ENCODE measurements at places on chromosomes 11 and 22.

DNA sequence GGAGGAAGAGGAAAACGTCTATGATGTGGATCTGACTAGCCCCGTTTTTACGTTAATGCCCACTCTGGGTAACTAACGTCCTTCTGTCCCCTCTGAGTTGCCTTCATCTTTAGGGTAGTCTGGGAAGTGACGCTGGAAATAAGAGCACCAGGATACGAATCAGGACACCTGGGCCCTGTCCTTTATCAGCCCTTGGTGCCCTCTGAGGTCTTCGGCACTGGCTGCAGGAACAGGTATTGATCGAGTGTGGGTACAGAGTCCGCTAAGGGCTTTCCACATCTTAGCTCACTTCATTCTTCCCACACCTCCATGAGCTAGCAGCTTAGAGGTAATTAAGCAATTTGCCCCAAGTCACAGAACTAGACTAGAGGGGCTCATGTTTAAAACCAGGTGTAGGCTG lies 223.8 kb downstream of the DBX1 start:
- no peak for DNase-seq

- no peak for DNase-seq
These were observed 6.9 kb upstream of the TUBA8 start for GRCh38 chr22:18103527-18104269.

DNA sequence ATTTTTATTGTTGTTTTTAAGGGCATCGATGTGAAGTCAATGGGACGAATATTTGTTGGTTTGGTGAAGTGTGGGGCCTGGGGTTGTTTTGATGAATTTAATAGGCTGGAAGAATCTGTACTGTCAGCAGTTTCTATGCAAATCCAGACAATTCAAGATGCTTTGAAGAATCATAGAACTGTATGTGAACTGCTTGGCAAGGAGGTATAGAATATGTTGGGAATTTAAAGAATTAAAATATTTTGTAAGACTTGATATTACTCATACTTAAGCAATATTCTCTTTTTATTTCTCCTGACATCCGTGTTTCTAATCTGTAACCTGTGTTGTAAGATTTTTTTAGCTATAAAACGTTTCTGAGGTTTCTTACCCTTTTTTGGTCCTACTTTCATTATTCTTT lies 61.6 kb downstream of the DYNC2H1 start:
- no peak for DNase-seq

DNA sequence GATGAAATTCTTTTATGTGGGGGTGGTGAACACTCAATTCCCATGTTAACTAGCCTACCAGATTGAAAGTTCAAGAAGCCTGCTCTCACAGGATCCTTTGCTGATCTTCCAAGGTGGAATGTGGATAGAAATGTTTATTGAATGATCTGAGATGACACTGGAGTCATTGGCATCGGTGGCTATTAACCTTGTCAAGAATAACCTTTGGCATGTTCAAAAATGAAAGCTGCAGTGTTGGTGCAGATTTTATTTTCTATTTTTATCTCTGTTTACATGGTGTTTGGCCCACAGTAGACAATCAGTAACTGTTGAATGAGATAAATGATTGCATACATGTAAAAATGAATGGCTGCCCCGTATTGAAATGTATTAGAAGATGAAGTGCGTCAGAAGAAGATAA lies 19.0 kb downstream of the MCAM start:
- no peak for DNase-seq

DNA sequence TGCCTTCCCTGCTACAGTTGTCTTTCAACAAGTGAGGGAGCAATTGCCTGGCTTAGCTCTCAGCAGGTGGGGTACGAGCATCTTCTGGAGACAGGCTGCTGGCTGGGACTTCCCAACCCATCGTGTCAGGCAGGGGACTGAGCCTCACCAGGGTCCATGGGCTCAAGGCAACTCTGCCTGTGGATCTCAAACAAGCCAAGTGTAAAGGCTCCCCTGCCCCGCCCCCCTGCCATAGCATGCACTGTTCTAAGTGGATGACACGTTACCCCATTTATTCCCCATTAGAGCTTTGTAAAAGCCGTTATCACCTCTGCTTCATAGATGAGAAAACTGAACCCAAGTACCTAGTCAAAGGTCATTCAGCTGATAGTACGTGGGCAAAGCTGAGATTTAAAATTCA lies 222.9 kb downstream of the NTM start:
- no peak for DNase-seq

- DNase-seq, result no peak
These were observed 7.6 kb upstream of the RBFOX2 start for GRCh38 chr22:36036167-36036624.

- DNase-seq, result no peak
These were observed 281.6 kb downstream of the TBC1D22A start for GRCh38 chr22:47043835-47044721.

DNA sequence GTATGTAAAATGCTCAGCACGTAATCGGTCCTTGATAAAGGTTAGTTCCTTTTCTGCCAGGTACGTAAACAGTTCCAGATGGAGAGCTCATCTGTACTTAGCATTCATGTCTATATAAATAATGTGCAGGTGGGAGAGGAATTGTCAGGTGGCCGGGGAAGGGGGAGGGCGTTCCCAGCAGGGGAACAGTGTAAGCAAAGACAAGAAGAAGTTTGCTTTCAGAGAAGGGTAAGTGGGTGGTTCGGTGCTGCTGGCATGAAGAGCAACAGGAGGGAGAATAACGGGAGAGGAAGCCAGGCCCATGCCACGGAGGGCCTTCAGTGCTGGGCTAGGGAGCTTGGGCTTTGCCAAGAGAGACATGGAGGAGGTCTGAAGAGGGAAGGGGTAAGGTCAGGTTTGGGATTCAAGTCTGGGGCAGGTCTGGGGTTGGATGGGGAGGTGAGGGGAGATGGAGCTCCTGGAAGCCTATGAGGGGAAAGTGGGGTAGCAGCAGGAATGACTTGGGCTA lies 11.4 kb upstream of the WNT11 start:
- DNase-seq, result no peak

DNA sequence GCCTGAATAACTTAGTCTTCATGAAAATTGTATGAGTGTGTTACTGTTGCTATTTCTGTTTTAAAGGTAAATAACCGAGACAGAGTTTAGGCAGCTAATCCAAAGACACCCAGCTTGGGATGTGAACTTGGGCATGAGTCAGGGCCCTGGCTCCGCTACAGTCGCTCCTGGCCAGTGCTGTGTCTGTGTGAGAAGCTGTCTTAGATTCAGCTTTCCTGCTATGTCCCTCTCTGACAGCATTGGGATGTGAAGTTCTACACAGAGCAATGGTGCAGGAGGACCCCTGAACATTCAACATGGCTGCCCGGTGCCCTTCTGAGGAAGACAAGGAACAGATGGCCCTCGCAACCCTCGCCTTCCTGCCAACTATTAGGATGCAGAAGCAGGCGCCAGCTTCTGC lies 49.4 kb downstream of the GALNT18 start:
- no peak for DNase-seq

DNA sequence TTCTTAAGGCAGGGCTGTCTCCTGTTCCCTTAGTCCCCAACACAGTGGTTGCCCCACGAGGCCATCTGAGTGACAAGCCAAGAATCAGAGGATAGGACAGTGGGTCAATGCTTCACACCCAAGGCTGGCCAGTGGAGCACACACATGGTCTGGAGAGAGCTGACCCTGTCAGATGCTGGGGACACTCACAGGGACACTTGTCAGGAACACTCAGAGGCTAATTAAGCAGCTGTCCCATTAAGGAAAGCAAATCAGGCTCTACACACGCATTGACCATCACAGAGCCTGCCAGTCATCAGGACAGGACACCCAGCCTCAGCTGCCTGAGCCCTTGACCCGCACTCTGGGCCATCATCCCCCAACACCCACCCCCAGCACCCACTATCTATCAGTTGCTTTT lies 18.2 kb downstream of the GDPD5 start:
- no peak for DNase-seq

DNA sequence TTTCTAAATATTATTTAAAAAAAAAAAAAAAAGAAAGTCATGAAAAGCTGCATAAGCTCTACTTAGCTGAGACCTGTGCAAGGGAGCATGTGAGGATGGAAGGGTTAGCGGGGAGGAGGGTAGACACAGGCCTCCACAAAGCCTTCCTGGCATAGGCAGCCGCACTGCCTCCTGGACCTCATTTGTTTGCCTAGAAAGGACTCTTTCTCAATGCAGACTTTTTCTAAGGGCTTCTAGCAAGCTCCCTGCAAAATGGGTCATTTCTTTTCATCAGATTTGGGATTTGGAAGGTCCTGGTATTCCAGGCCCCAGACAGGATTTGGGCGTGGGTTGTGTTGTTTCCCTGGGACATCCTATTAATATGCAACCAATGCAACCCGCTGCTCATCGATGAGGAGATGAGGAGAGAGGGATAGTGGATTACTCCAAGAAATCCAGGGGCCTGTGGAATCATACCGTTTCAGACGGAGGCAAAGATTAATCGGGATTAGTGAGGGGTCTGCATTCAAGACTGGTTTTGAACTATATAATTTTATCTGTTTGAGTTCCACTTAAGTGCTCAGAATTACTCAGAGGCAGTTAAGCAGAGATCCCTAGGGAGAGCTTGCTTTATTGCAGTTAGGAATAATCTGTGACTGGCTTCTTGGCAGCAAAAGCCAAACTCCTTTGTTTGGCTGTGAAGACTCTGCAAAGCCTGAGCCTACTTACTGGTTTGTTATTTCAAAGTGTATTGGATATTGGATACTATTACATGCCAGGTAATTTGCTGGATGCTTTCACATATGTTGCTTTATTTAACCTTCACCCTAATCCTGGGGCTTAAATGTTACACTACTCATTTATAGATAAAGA lies 106.9 kb upstream of the NAV2 start:
- no peak for DNase-seq

- no peak for DNase-seq
These were observed 83.9 kb downstream of the OR5AK2 start for GRCh38 chr11:57072640-57073039.

- DNase-seq, result no peak
These were observed 2.8 kb downstream of the POLR3H start for GRCh38 chr22:41541484-41541883.

GRCh38 chr11:8206251-8207079 lies 37.6 kb upstream of the RIC3 start:
- DNase-seq, result no peak

- DNase-seq, result no peak
These were observed 48.5 kb upstream of the TIMP3 start for GRCh38 chr22:32752816-32753520.

- DNase-seq, result no peak
These were observed 198.8 kb upstream of the KIRREL3 start for GRCh38 chr11:127199306-127199801.

- no peak for DNase-seq
These were observed 16.0 kb downstream of the PPIL2 start for GRCh38 chr22:21681566-21682370.

DNA sequence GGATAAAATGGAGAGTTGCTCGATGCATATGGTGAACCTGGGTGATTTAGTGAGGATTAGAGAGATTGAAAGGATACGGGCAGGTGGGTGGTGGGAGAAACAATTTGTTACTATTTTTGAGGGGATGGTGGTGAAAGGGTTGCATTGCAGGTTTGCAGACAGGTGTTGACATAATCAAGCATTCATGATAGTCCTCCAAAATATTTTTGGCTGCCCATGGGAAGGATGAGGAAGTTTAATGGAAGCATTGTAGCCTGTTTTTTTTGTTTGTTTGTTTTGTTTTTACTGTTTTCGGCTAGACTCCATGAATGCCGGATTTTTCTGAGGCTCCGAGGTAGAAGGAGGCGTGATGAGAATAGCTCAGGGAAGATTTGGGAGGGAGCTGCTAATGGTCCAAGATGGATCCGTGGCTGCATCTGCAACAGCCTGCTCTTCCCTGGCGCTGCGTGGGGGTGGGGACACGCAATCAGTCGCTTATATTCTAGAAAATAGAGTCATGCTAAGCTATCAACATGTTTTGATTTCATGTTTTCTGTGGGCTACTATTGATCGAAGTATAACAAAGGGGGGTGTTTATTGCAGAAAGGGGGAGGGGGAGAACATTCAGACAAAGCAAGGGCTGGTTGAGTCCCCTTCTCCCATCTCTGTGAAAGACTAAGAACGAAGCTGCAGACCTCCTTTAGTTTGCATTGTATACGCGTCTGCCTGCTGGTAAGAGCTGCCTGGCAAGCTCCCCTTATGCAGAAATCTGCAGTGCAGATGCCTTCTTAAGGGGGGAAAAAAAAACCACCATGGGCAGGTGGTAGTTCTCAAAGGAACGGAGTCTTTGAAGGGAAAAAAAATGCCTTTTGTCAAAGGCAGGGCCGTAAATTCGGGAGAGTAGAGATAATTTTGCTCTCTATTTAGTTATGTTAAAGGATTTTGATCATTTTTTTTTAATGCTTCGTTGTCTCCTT lies 1.0 kb downstream of the RTN3 start:
- DNase-seq, result no peak

DNA sequence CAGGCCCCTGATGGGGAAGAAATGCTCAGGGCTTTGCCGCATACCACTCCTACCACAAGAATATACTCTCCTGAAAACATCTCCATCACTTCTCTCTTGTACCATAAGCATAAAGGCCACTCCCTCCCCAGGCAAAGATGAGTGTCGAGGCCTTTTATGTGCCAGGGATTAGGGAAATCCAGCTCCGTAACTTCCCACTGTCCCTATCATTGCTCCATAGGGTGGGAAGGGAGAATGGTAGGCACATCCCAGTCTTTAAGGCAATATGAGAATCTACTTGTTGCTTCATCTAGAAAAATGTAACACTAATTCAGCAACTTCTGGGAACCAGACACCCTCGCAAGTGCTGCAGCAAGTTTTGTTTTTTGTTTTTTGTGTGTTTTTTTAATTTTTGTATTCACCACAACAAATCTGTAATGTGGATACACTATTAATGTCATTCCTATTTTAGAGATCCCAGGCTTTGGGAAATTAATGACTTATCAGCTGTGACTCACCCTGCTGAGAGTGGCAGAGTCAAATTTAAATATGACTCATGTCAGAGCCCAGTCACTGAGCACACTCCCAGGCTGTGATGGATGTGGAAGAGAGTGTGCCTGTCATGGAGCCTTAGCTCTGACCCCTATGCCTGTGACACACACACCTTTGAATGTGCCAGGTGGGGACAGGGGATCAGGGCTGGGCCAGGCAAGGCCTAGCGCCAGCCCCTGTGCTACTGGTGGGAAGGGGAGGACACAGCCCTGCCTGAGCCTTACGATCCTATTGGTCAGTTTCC lies 23.4 kb downstream of the PANX1 start:
- DNase-seq, result no peak

- no peak for DNase-seq
These were observed 10.5 kb downstream of the COA4 start for GRCh38 chr11:73866095-73866579.

GRCh38 chr22:46524203-46524740 lies 13.1 kb downstream of the CELSR1 start:
- DNase-seq, result no peak

DNA sequence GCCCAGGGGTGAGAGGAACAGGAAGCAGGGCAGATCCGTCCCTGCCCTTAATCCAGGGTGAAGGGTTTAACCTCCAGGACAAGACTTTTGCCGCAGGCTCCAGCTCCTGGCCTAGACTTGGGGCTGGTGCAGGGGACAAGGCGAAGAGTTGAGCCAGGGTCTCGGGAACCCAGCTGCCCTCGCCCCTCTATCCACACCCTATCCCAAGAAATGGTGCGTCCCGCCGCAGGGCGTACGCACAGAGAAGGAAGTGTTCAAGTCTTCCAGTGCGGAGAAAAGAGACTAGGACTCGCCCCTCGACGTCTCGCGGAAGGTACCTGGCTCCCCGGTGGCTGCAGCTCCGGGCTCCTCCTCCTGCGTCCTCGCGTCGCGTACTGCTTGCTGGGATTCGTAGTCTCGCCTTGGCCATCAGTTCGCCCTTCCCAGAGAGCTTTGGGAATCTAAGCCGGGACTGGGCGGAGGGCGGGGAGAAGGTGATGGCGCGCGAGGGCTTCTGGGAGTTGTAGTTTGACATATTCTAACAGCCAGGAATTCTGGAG lies at the start of gene ZMAT5:
Gene ZMAT5 (minus strand): TSS at position 376 of the 539 bp plus-strand sequence. CDS start 18,463 bp downstream, outside the sequence.
- peak; percentile 69 for DNase-seq

- no peak for DNase-seq
These were observed 6.7 kb upstream of the DIXDC1 start for GRCh38 chr11:111930472-111930871.

Measured in cortex of kidney (tissue), 1 donor.